Stimulated activated CD8-positive, alpha-beta memory T cell treated with anti-CD3 and anti-CD28 coated beads, Interleukin-12 subunit alpha, Interleukin-12 subunit beta, amount 100 ng/mL, for 4 hours (primary cell): ENCODE measurements at places on chromosomes 3 and 15.

DNA sequence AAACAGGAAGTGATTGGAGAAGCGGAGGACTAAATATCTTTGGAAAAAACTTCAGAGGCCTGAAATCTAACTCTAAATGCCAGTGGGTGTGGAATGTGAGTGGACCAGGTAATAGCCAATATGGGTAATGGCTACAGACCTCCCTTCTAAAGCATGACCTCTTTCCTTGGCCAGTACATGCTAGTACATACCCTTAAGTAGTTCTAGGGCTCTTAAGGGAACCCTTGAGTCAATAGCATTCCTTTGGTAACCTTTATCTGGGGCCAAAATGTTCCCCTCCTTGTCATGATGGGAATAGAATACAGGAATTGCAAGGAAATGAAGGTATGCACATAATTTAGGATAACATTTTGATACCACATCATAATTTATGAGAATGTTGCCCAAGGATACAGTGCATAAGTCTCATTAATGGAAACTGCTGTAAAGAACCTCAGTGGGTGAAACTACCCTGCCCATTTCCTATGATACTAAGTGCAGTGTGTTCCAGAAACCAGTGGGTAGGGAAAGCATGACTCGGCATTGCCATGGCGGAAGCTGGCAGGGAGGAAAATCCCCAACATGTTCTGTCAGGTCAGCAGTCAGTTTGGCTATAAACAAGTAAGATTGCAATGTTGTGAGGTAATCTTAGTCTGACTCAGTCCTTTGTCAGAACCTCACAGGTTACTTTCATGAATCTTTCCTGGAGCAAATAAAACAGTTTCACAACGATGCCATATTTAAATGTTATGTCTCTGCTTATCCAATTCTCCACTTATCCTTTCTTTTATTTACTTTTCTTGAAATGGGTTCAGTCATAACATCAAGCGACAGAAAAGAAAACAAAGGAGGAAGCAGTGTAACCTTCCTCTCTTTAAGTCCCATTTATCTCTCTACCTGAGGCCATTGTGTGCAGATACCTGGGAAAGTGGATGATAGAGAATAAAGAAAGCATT lies 23.5 kb upstream of the RAP2B start:
- no peak for DNase-seq

- DNase-seq = no peak
Observed at GRCh38 chr3:144923046-144923775, 951.6 kb downstream of the DIPK2A start.

DNA sequence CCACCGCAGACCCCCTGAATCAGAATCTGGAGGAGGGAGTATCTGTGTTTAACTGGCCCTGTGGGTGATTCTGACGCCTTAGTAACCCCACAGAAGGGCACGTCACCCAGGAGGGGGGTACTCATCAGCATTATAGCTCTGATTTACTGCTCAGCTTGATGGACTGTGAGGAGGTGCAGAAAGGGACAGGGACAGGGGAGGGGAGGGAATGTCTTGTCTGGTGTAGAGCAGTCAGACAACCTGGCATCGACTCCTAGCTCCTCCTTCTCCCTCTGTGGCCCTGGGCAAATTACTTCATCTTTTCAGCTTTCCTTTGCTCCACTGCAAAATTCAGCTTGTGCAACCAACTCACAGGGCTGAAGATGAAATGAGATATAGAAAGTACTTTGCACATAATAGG lies 42.3 kb upstream of the GLCE start:
- no peak for DNase-seq

DNA sequence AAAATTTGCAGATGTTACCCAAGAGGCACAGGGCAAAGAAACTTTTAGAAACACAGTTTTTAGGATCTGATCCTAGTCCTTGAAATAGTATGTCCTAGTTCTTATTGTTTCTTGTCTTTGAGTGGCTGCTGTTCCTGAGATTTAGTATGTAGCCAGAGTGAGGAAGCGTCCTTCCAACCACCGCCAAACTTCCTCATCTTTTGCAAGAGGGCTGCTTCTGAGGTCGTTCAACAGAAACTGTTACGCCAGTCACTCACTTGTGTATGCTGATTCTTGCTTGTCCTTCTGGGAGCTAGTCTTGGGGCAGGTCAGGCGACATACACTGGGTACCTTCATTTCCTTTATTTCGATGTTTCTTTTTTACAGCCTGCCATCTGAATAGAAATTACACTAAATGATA lies 577.3 kb upstream of the ZNF717 start:
- no peak for DNase-seq

DNA sequence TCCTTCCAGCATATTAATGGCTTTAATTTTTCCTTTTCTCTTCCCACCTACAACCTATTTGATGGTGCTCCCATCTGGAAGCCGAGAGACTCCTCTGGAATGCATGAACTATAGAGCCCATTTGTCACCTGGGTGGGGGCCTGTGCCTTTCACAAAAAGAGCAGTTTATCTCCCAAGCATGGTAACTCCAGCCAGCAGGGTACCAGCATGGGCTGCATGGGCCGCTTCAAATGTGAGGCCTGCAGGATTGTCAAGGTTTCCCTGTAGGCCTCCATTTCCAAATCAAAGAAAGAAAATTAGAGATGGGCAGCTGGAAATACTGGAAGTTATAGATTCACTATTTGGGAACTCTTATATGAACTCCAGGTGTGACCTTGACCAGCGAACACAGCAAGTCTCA lies 50.7 kb upstream of the SKOR1 start:
- DNase-seq = no peak

- no peak for DNase-seq
Observed at GRCh38 chr3:195416795-195417194, 26.0 kb downstream of the ACAP2 start.

DNA sequence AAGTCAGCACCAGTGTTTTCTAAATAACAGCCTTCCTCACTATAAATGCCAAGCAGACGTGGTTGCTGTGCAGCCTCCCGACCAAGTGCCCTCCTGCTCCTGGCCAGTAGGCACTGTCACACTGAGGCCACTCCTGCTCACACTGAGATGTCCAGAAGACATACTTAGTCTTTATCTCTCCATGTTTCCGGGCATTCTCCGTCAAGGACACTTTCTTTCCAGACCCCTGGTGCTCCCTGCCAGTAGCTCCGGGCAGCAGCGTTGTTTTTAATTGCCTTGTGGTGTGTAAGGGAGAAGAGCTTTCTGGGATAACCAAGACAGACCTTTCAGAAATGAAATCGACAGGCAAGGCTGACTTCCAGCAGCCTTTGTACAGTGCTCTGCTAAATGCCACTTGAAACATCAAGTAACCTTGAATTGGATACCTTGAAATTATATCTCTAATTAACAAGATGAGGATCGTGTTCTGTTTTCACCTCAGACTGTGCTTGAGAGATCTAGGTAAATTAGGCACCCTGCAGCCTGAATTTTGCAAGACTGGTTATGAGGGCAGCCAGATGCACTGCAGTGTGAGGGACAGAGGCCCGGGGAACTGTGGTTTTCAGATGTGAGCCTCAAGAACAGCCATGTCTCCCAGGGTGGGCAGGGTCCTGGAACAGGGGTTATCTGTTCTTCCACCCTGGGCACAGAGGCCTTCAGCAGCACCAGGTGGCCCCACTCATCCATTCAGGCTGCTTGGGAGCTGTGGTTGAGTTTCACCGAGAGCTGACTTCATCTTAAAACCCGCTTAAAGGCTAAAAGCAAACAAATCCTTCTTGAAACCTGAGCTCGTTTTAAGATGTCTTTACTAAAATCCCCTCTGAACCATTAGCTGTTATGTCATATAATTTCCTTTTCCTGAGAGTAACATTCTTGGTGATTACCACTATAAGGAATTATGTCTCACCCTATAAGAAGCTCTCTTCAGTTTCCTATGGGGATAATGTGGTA lies 105.5 kb upstream of the IL12A start:
- no peak for DNase-seq

- no peak for DNase-seq
Observed at GRCh38 chr15:42069025-42069424, 25.3 kb downstream of the PLA2G4D start.

DNA sequence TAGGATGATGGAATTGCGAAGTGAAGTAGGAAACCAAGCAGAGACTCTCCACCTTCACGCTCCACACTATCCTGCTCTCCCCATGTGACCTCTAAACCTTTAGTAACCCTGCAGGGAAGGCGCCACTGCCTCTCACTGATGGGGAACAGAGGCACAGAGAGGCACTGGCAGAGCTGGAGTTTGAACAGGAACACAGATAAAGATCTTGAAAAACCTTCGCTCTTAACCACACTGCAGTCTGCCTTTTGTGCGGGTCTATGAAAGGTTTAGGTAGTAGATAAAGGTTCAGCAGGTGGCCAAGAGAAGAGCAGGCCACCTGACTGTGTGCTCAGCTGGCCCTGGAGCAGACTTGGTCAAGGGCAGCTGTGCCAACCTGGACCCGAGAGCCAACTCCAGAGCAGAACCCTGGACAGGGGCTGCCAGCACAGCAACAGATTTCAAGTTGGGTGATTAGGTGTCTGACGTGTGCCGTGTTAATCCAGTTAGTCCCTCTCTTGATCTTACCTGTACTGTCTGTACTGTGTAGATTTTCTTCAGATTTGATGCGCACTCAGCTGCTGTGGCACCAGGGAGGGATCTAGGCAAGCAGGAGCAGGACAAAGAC lies 15.2 kb downstream of the EIF4E3 start:
- no peak for DNase-seq

- no peak for DNase-seq
Observed at GRCh38 chr15:68305420-68305871, 27.9 kb downstream of the FEM1B start.

GRCh38 chr15:70669006-70669602 lies 94.3 kb downstream of the UACA start:
- DNase-seq = no peak

DNA sequence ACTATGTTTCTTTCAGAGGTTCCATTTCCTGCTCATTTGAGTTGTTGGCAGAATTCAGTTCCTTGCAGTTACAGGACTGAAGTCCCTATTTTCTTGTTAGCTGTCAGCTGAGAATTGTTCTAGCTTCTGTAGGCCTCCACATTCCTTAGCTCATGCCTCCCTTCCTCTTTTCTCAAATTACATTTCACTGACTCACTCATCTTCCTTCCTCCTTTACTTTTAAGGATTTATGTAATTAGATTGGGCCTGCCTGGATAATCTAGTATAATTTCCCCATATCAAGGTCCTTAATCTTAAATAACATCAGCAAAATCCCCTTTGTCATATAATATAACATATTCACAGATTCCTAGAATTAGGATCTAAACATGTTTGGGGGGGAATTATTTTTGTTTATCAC lies 40.6 kb upstream of the RBMS3 start:
- no peak for DNase-seq

DNA sequence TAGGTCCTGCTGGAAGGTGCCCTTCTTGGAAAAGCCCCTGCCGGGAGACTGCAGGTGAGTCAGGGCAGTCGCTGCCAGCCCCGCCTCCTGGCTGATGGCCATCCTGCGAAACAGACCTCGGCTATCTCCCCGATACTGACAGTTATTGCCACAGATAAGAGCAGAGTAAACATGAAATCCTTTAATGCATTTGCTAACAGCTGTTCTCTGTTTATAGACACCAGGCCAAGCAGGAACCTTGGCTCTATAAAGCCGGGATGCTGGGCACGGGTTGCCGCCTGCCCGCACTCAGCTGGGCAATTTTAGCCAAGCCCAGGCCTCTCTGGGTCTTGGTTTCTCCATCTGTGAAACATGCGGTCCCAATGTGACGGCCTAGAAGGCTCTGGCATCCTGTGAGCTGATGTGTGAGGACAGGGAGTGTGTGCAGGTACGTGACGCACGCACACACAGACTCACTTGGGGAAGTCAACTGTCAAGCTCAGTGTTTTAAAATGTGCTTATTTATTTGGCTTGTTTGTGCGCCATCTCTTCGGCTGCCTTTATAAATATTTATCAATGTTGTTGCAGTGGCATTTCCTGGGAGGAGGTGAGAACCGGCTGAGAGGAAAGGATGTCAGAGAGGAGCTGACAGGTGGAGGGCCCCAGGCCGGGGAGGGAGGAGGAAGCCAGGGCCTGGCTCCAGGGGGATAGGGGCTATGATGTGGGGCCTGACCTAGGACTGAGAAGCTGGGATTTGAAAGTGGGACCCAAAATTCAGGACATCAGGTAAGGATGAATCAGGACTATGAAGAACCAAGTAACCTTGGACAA lies 50.8 kb upstream of the PRR23E start:
- no peak for DNase-seq

DNA sequence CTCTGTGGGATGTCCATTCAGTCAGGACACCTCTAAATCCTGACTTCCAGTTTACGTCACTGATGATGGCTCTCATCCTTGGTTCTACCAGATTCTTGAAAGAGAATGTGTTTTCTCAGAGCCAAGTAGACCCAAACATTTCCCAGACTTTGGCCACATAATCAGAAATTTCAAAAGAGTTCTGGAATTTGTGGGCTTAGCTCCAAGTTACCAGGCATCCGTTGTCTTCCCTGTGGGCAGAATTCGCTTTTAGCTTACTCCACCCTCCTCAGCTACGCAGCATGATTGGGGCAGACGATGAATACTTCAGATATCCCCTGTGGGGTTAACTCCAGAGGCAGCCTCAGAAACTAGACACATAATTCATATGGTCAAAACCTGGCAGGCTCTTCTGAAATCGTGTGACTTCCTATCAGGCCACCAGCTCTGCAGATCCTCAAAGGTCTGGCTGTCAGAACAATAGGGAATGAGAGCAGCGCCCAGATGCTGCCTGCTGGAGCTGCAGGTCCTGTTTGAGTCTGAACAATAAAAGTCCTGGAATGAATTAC lies 30.6 kb downstream of the CRTC3 start:
- DNase-seq = no peak

DNA sequence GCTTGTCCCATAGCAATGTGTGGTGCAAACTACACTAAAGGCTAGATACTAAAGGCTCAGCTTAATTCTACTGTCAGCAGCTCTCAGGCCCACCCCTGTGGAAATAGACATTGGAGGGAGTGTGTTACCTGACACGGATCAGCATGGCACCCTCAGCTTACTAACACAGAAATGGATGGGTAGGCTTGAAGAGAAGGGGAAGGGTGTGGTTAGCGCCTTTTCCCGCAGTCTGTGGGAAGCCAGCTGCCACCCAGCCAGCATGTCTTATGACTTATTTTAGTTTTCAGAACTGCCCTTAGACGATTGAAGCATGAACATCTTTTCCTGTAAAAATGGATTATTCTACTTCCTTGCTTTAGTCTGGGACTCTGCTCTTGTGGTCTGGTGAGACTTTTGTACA lies 25.8 kb upstream of the ADPGK start:
- no peak for DNase-seq

- DNase-seq = no peak
Observed at GRCh38 chr3:145429546-145429945, 731.4 kb downstream of the PLOD2 start.

DNA sequence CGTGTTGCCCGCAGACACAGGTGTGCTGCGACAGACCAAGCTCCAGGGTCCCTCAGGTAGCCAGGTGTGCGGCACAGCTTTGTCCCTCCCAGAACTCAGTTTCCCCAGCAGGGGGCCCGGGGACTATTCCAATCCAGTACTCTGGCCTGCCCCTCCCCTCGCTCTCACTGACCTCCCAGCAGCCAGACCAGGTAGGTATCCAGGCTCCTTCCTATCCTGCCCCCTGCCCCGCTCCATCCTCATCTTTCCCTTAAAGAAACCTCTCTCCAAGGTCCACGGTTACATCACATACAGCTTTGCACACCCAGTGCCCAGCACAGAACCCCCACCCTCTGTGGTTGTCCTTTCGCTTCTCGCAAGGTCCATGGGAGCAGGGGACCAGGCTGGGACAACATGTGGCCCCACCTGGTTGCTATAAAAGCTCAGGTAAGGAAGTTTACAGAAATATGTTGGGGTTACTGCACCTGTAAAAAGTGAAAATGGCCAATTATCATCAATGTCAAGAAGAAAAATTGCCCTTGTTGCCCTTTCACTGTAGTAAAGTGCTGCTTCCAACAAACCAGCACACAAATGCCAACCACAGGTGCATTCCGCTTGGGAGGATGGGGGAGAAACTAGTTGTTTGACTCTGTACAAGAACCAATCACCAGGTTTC lies 7.3 kb upstream of the CYP11A1 start:
- DNase-seq = no peak
